Left forelimb (tissue), 1 donor: ENCODE measurements at places on chromosomes 12 and 14.

DNA sequence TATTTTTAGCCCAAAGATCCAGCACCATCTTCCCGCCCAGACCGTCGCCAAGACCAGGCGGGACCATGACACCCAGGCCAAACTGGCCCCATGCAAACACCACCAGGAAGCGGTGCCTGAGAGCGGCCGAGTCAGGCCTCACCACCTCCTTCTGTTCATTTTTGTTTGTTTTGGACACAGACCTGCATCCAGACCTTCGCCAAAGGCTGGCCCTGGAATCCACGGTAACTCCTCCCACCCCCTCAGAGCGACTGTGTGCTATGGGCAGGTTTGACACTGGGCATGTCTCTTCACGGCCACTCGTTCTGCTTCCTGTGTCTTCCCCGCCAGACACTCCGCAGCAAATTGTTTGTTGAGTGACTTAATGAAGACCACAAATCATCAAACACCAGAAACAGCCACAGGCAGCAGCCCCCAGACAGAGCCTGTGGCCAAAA is 47.1 kb downstream of the NCOR2 start:
- no peak for DNase-seq

DNA sequence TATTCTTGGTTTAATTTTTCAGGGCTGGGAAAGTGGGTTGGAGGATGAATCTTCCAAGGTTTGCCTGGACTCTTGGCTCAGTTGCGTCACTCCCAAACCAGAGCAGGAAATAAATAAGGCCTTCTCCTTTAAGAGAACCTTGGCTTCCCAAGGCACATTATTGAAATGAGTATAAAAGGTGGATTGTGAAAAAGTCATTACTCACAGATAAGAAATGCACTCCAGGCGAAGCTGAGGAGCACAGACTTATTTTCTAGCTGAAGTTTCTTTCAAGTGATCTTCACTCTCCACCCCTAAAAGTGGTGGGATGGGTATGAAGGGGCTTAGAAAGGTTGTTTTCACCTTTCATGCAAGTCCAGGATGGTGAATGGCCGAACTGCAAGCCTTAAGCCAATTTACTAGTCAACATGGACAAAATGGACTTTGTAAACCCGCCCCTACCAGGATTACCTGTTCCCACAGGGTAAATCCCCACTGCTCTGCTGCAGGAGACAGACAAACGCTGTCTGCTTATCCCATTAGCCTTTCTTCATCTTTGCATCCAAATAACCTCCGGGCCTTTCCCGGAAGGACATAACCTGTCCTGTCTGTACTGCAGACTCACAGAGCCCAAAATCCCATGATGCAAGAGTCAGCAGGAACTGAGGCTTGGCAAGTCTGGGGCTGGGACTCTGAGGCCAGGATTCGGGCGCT is 207.6 kb downstream of the BCL11B start:
- DNase-seq: no peak

DNA sequence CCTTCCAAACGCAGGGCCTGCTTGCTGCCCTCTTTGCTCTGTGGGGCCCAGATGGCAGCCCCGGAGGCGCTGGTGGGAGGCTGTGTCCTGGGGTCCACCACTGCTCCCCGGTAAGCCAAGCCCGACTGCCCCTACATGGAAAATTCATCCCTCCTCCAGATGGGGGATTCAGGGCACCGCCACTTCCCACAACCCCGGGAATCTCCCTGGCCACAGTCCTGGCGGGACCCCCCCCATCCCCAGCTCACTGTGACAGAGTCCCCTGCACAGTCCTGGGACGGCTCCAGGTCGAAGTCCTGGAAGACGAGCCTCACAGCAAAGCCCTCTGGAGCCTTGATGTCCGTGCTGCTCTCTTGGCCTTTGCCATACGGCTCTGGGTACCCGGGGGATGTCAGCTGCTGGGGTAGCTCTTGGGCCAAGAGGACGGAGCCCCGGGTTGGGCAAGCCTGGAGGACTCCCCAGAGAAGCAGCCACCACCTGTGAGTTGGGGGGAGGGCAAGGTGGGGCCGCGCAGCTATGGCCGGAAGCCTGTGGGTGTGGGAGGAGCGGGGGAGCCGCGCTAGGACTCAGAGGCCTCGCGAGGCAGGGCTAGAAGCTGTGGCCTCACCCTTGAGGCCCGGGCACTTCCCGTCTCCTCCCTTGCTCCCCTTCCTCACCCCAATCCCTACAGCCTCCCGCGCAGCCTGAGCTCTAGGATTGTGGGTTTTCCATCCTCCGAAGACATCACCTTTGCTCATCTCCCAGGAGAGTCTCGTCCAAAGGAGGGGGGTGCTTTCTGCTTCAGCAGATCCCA is 815 bp downstream of the C1RL start:
- DNase-seq: no peak

DNA sequence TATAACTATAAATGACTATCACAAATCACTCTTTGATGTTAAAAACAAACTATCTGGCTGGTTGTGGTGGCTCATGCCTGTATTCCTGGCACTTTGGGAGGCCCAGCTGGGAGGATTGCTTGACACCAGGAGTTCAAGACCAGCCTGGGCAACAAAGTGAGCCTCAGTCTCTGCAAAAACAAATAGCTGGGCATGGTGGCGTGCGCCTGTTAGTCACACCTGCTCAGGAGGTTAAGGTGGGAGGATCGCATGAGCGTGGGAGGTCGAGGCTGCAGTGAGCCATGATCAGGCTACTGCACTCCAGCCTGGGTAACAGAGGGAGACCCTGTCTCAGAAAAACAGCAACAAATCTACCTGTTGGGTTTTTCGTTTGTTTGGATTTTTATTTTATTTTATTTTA is 5.4 kb downstream of the TXNRD1 start:
- DNase-seq: no peak

DNA sequence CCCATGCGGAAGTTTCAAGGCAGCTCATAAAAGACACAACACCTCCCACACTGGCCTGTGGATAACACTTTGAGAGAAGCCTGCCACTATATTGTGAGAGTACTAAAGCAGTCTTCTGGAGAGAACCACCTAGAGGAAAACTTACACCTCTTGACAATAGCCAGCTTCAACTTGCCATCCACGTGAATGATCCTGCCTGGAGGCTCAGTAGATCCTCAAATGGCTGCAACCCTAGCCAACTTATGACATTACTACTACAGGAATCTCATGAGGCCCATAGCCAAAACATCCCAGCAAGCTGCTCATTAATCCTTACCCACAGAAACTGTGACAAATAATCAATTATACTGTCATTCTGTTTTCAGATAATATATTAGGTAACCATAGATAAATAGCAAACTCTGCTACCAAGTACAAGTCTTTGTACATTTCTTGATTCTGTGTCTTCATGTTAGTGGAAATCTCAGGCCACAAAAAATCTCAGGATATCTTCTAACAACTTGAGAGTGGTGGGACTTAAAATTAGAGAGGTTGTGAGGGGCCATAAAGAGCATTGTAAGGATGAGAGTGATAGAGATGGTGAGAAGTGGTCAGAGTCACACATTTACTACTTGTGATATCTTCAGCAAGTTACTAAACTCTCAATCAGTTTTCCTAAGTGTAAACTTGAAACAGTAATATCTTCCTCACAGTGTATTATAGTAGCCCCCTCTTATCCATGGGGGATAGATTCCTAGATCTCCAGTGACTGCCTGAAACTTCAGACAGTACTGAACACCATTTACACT is 368.0 kb downstream of the C12orf50 start:
- DNase-seq: no peak

- no peak for DNase-seq
Observed at GRCh38 chr12:42090899-42091298, 53.8 kb downstream of the GXYLT1 start.

GRCh38 chr12:5648692-5649359 is 216.9 kb downstream of the NTF3 start:
- no peak for DNase-seq

DNA sequence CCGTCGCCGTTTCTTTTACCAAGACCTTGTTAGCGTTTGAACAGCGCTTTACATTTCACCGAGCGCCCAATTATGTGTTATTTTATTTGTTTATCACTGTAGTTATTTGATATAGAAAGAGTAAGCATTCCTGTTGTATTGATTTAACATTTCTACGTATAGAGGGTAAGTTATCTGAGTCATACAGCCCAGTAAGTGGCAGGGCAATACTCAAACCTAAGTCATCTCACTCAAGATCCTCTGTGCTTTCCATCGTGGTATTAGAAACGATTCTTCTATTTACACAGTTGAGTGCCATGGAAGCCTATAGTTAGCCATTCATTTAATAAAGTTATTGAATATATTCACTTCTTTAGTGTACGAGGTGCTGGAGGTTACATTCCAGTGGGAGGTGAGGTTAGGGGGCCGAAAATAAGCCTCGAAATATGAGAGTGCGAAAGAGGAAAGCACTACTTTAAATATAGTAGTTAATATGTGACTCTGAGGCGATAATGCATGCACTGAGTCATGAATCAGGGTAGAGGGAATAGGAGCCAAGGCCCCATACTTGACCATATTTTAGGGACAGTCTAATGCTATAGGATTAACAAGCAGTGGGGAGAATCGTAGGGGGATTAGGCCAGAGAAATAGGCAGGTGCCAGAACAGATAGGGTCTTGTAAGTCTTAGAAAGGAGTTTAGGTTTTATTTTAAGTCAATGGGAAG is 629 bp downstream of the RAD51AP1 start:
- DNase-seq: no peak

DNA sequence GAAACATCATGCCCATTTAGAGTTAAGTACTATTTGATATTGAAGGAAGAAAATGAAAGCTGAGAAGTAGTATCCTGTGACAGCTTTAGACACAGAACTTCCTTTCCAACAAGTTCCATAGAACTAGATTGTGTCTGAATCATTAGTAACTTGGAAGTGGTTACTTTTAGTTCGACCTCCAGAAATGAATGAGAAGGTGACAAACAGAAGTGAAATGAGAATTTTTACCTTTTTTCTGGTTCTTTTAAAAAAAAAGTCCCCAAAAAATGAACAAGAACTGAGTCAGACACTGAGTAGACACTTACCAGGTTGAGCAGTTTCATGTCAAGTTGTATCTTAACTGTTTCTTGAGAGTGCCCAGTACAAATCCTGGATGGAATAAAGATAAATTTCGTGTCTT is 3.0 kb downstream of the ATP6V0A2 start:
- no peak for DNase-seq

- no peak for DNase-seq
Observed at GRCh38 chr14:71730471-71730870, 201.8 kb upstream of the RGS6 start.
